ENCODE measurements at places on chromosomes 16 and 17. TPM values are rescaled to one million over a fixed set of nuclear protein-coding genes. Genes with fewer than 3 reads are reported as not detected.
A peak's percentile ranks its signal among the peaks of the same experiment; 100 is the strongest.

- DNase-seq: no peak
Observed at GRCh38 chr17:58969156-58969555, 137.5 kb downstream of the TRIM37 start.

DNA sequence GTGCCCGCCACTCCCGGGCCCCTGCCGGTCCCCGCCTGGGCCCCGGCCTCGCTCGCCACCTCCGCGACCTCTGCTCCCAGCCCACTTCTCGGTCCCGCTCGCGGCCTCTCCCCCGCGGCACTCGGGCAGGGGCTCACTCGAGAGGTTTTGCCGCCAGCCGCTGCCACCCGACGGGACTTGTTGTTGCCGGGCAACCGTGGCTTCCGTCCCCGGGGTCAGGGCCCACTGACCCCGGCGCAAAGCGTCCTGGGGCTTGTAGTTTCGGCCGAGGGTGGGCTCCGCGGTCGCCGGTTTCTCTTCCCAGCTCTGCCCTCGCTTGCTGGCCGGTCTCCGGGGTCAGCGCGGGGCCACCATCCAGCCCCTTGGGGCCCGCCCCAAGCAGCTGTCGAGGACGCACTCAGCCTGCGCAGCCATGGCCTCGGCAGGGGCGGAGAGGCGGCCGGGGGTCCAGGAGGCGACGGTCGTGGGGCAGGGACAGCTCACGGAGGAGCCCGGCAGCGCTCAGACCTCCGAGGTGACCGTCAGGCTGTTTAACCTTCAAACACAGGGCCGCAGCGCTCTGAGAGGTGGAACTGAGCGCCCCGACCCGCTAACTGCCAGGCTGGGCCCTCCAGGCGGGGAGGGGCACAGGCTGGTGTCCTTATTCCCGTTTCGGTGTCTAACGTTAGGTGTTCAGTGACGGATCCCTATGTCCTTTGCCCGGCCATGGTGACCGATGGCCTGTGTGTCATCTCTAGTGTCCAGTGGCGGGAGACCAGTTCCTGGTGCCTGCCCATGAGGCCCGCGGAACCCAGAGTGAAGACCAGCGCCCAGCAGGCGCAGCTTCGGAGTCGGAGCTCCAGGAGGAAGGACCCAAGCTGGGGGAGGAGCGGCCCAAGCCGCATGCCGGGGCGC lies at the start of the genes C16orf86 and ENKD1:
Gene C16orf86 (plus strand): TSS at position 256 of the 894 bp plus-strand sequence. CDS start 157 bp downstream, at position 413.
Gene ENKD1 (minus strand): TSS at position 192 of the 894 bp plus-strand sequence. CDS start 308 bp downstream, outside the sequence.
- peak; percentile 75 for DNase-seq

- no peak for DNase-seq
Observed at GRCh38 chr16:19066988-19067348, 446 bp upstream of the COQ7 start.

GRCh38 chr16:8182761-8183160 lies 407.6 kb downstream of the TMEM114 start:
- no peak for DNase-seq

- no peak for DNase-seq
Observed at GRCh38 chr17:44687756-44688155, 1.8 kb downstream of the CCDC43 start.

GRCh38 chr16:26335236-26335853 lies 643.6 kb downstream of the HS3ST4 start:
- no peak for DNase-seq

DNA sequence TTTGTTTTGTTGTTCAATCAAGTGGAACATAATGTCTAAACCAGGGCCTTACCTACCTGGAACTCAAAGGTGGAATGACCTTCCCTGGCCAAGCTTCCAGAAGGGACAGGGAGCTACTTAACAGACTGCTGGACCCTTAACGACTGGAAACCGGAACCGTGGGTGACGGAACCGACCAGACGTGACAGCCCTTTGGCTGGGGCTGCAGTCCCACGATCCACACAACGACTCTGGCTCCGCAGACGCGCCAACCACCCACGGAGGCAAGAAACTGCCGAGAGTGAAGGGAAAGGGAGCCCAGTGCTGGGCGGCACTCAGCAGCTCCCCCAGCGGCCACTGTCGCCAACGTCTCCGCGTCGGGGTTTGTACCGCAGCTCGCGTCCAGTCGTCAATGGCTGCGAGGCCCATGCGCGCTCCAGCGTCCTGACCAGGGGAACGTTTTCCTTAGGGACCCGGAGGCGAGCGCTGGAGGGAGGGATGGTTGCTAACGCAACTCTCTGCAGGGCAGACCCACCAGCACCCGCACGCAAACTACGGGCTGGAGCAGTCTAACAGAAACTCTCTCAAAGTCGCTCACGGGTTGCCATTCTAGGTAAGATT lies 5.5 kb upstream of the KIF22 start:
- DNase-seq: peak; percentile 13

GRCh38 chr17:44947461-44948314 lies at the start of gene KIF18B:
KIF18B (minus strand) TSS chr17:44947773; CDS start chr17:44936344, 11,429 bp downstream.
- DNase-seq: peak; percentile 85

- DNase-seq: peak; percentile 78
Observed at GRCh38 chr17:57868007-57868909, 18.4 kb upstream of the MRPS23 start.

- no peak for DNase-seq
Observed at GRCh38 chr17:40074871-40075200, 12.1 kb downstream of the THRA start.

Gene TERB1
- total RNA-seq: not detected

Gene FOXN1
- 0.64 TPM for total RNA-seq

Gene DYNLRB2
- 4.6 TPM for total RNA-seq

Gene SEPTIN12
- not detected for total RNA-seq

Gene CDH1
- 75.7 TPM for total RNA-seq

Gene RNF43
- 31.9 TPM for total RNA-seq
